Hematopoietic multipotent progenitor cell treated with erythropoietin and hydrocortisone succinate and interleukin-3 and kit ligand, for 8 days (in vitro differentiated cells): ENCODE measurements at places on chromosomes 3 and 15.

- DNase-seq = peak; percentile 41
Measured at GRCh38 chr3:149258298-149258697, 36.7 kb upstream of the CP start.

DNA sequence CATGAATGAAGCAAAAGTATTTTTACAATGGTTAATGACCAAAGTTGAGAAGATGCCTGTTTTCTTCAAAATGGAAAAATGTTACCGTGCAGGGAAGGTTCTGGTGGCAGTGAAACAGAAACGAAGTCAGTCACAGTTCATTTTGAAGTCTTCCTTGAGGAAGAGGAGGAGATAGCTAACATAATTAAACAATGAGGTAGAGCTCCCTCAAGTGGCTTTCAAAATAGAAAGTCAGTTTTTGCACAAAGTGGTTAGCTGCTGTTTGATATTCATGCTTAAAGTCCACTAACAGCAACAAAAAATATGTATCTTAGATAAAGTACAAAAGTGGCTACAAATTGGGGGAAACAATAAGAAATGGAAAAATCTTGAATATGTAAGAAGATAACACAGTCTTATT lies 87.3 kb downstream of the TFG start:
- peak; percentile 45 for DNase-seq

- DNase-seq = no peak
Measured at GRCh38 chr15:75731248-75732151, 18.9 kb upstream of the CSPG4 start.

- no peak for DNase-seq
Measured at GRCh38 chr15:40052604-40053003, 13.6 kb upstream of the SRP14 start.

GRCh38 chr3:149589332-149589731 lies 68.5 kb downstream of the WWTR1 start:
- no peak for DNase-seq

- peak; percentile 83 for DNase-seq
Measured at GRCh38 chr15:101006931-101007691, 88.0 kb downstream of the LRRK1 start.

DNA sequence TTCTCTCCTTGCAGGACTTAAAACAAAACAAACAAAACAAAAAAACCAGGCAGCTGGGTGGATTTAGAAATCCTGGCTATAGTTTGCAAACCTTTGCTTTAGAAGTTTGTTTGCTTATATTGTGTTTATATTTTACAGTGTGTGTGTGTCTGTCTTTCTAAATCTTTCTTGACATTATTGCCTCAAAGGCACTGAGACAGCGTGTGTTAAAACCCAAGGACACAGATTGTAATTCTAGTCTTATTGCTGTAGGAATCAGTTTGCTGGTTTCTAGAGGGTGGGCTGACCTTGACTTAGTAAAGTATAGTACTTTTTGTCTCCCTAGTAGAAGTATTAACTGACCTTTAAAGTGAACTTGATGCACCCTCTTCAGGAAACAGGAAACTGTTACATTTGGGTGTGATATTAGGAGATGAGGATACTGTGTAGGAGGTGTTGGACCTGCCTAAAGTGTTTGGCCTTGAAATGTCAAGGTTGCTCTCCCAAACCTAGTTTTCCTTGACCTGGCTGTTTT lies 71.0 kb downstream of the TCF12 start:
- peak; percentile 24 for DNase-seq
